Activated naive CD4-positive, alpha-beta T cell treated with anti-CD3 and anti-CD28 coated beads, Interleukin-2, amount 10 ng/mL, durations not matched to agents 7 days and 5 days (primary cell): ENCODE measurements at places on chromosomes 12 and 14.

- no peak for DNase-seq
- no peak overlapping the region for H3K4me3 ChIP-seq
- no peaks in the 10 kb centered on the region for H3K27me3 ChIP-seq
- H3K4me1 ChIP-seq: peaks cover 18% of the 10 kb centered on the region
Observed at GRCh38 chr14:58270628-58271027, 26.0 kb downstream of the PSMA3 start.

DNA sequence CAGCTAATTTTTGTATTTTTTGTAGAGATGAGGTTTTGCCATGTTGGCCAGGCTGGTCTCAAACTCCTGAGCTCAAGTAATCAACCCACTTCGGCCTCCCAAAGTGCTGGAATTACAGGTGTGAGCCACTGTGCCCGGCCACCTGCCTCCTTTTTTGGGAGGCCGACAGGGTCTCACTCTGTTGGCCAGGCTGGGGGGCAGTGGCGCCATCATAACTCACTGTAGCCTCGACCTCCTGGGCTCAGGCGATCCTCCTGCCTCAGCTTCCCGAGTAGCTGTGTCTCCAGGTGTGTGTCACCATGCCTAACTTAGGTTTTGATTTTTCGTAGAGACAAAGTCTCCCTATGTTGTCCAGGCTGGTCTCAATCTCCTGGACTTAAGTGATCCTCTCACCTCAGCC, 70.7 kb downstream of the AACS start:
- no peak for DNase-seq
- H3K4me1 ChIP-seq: no peaks in the 10 kb centered on the region
- no peak overlapping the region for H3K4me3 ChIP-seq
- no peaks in the 10 kb centered on the region for H3K27me3 ChIP-seq

DNA sequence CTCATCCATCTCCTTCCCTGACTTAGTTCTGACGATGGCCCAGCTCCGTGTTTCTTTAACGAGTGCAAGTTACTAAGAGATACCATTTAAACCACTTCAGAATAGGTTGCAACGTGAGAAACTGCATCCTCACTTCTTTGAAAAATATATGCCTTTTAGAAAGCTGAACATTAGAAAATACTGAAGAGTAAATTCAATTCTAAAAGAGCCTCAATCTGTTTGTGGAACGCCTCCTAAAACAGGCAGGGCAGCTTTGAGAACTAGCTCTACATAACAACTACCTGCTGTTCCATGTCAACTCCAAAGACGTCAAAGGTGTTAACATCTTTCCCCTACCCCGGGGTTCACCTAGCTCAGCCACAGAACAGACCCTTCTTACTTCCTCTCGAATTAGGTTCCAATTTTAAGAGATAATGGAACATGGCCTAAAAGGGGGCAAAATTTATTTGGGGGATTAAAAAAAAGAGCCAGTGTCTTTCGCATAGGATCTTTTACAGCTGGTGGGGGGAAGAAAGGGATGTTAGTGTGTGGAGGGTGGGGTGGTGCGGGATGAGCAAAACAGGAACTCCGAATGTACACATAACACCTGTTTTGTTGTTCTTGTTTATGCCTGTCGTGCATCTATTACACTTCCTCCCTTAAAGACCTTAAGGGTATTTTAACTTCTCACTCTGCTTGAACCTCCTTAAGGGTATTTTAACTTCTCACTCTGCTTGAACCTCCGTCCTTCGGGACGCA, 3.3 kb downstream of the BHLHE41 start:
- H3K27ac ChIP-seq: no peak overlapping the region
- H3K27me3 ChIP-seq: peaks cover 83% of the 10 kb centered on the region
- no peak for DNase-seq

DNA sequence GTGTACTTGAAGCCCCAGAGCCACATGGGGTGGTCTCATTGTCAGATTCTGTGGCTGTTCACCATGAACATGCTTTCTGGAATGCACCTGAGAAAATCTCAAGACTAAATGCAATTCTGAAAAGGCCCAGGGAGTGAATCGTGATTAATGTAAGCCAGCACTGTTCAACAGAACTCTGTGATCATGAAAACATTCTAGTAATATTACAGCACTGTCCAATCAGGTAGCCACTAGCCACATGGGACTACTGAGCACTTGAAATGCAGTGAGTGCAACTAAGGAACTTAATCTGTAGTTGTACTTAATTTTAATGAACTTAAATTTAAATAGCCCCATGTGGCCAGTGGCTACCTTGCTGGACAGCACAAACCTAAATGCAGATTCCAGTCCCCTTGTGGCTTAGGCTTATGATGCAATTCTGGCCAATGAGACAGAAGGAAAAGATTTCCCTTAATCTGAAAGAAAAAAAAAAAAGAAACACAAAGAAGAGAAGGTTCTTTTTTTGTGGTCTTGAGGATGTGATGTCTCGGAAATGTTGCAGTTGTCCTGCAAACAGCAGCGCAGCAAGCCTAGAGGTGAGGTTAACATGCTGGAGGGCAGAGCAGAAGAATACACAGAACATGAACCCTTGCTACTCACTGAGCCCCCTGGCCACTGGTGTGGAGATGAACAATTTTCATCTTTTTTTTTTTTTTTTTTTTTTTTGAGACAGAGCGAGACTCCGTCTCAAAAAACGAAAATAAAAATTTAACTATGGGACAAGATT, 48.2 kb downstream of the SPPL3 start:
- peaks cover 47% of the 10 kb centered on the region for H3K4me1 ChIP-seq
- peak; percentile 31 for DNase-seq
- H3K4me3 ChIP-seq: no peak overlapping the region
- H3K36me3 ChIP-seq: peaks cover 9% of the 10 kb centered on the region

DNA sequence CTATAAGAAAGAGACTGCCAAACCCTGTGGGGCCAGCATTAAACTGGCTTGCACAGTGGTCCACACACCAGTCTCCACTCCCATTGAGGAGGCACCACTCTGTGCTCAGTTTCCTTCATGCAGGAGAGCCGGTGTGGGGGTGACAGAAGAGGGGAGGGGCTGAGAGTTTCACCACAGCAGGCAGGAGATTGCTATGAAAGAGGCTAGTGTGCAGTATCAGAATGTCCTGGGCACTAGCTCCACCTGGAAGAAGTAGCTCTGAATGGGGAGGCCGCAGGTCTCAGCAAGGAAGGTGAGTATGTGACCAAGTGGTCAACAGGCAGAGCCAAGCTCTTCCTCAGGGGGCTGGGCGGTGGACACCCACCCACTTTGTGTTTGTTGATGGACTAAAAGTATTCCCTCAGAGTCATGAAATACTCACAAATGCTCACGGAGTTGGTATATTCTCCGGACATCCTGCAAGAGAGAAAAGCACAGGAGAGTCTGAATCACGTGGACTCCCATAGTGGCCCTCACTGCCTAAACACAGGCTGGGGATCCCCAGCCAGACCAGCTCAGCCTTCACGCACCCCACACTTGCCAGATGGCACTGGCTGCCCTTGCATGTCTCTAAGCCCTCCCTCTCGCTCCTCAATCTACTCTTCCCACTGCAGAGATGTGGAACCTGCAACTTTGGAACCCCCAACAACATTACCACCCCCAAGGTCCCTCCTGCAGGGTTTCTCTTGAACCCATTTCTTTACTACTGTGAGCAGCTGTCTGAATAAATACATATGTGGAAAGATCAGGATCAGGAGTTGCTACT, 7.8 kb upstream of the KRT72 start:
- H3K4me3 ChIP-seq: no peak overlapping the region
- H3K27ac ChIP-seq: peak overlapping the region; percentile 35
- peaks cover 3% of the 10 kb centered on the region for H3K27me3 ChIP-seq
- H3K36me3 ChIP-seq: no peaks in the 10 kb centered on the region
- H3K4me1 ChIP-seq: peaks cover 87% of the 10 kb centered on the region

DNA sequence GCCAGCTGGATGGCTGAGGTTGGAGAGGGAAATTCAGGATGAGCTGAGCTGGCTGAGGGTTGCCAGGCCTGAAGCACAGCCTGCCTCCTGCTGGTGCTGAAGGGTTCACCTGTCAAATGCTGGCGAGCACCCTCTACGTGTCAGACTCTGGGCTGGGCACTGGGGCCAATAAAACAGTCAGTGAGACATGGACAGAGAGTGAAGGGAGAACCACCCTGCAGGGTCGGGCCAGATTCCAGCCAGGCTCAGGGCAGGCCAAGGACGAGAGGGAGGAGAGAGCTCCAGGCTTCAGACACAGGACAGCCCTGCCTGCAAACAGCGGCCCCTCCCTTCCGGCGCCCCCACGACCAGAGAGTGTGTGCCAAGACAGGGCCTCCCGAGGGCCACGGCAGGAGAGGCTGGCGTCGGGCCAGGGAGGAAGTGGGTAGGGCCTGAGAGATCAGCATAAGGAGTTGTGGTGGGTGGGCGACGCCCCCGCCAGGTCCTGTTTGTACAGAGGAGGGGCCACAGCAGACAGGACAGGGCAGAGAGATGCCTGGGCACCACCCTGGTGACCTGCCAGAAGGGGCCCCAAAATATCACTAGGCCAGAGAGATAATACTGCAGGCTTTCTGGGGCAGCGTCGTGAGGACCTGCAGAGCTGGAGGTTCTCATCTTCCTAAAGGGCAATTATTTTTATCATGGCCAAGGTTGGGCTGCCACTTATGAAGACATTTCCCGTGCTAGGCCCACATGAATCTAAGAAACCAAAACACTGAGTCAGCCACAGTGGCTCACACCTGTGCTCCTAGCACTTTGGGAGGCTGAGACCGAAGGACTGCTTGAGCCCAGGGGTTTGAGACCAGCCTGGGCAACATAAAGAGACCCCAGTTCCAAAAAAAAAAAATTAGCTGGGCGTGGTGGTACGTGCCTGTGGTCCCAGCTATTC, 73.1 kb upstream of the GPR68 start:
- H3K27me3 ChIP-seq: no peaks in the 10 kb centered on the region
- peak overlapping the region; percentile 95 for H3K27ac ChIP-seq
- peaks cover 85% of the 10 kb centered on the region for H3K36me3 ChIP-seq
- H3K4me3 ChIP-seq: peak overlapping the region; percentile 64

- H3K27ac ChIP-seq: no peak overlapping the region
- peaks cover 9% of the 10 kb centered on the region for H3K27me3 ChIP-seq
- DNase-seq: no peak
- H3K36me3 ChIP-seq: peaks cover 1% of the 10 kb centered on the region
- H3K4me1 ChIP-seq: peaks cover 20% of the 10 kb centered on the region
Observed at GRCh38 chr14:101774814-101775213, 13.3 kb downstream of the PPP2R5C start.
